Camera-type eye (tissue), 1 donor: ENCODE measurements at places on chromosomes 3 and 15. TPM values are rescaled to one million over a fixed set of nuclear protein-coding genes. Genes with fewer than 3 reads are reported as not detected.

Gene CHRNB4
- 28.1 TPM for total RNA-seq

Gene ABCC5
- 79.4 TPM for total RNA-seq

Gene CPLX3
- 42.8 TPM for total RNA-seq

Gene KCNMB3
- 4.9 TPM for total RNA-seq

Gene ANKDD1A
- total RNA-seq: 10.4 TPM

Gene AP4E1
- total RNA-seq: 17.4 TPM

Gene CD200
- total RNA-seq: 35.0 TPM

Gene GOLGA6L22
- total RNA-seq: not detected

Gene CFAP100
- total RNA-seq: not detected

Gene BMF
- total RNA-seq: 20.1 TPM

Gene C3orf85
- not detected for total RNA-seq

Gene MTMR10
- total RNA-seq: 55.5 TPM

Gene FOXB1
- total RNA-seq: not detected

Gene PRSS50
- 1.2 TPM for total RNA-seq

Gene TRIM69
- total RNA-seq: 29.5 TPM

Gene OR4M2
- total RNA-seq: not detected
